Suprapubic skin (tissue), 4 donors: ENCODE measurements at places on chromosomes 12 and 14. TPM values are rescaled to one million over a fixed set of nuclear protein-coding genes. Genes with fewer than 3 reads are reported as not detected.

Gene NRL
- 2.2 TPM for total RNA-seq

Gene DACT1
- 2.2 TPM for total RNA-seq

DNA sequence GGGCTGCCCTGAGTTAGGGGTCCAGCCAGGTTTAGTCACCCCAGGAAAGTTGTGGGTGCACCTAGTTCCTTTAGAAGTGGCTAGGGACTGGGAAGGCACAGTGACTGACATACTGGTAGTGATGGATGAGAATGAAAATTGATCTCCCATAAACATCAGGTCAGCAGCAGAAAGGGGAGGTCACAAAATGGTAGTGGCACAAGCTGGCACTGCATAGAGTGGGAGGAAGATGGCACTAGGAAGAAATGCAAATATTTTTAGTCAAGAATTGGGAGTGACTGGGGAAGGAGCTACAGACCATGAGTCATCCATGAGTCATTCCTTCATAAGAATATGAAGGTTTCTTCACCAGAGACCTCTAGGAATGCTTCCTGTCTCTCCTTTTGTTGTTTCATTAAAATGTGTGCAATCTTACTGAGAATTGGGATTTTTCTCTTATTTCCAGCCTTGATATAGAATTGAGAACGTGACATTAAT is 198.3 kb upstream of the AMIGO2 start:
- no peak for DNase-seq

DNA sequence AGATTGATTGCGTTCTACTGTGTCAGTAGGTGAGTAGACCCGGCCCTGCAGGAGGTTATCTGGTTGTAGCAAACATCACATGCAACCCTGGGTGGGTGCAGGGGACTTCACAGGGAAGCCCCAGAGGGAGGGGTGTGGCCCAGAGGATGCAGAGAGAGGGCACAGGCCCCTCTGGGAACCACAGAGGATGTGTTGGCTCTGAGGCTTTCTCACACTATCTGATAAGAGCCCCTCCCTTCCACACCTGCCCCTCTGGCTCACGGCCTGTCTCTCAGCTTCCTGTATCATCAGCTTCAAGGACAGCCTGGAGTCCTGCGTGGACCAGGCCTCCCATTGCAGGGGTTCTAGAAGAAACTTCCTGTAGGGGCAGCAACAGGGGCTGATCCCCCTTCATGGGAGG is 101.9 kb downstream of the RIN3 start:
- DNase-seq, result no peak

Gene TAS2R13
- 2.6 TPM for total RNA-seq

DNA sequence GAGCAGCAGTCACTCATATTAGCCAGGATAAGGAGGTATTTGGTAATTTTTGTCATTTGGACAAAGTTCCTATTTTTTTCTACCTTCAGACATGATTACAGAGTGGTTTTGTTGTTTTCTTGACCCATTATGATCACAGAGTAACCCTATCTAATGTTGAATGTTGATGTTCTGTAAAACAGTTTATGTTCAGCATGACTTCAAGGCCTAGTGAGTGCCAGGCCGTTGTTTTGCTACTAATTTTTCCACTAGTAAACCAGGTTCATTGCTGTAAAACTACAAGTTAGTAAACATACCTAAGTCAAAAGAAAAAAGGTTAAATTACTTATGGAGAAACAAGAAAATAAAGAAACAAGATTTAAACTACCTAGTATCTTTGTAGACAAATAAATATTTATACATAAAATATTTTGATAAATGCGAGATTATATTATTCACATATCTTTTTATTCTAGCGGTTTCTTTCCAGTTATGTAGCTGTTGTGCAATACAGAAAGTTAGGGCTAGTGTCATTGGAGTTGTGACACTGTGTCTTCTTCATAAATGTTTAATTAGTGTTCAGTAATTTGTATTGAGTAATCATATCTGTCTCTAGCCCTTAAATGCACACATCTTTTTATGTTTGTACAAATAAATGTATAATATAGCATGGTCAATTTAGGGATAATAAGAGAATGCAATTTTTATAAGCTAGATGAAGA is 16.5 kb downstream of the ETNK1 start:
- DNase-seq, result no peak
